Stimulated activated CD8-positive, alpha-beta memory T cell treated with anti-CD3 and anti-CD28 coated beads, Interleukin-2, amount 100 ng/mL, for 48 hours (primary cell): ENCODE measurements at places on chromosomes 1 and 21.

DNA sequence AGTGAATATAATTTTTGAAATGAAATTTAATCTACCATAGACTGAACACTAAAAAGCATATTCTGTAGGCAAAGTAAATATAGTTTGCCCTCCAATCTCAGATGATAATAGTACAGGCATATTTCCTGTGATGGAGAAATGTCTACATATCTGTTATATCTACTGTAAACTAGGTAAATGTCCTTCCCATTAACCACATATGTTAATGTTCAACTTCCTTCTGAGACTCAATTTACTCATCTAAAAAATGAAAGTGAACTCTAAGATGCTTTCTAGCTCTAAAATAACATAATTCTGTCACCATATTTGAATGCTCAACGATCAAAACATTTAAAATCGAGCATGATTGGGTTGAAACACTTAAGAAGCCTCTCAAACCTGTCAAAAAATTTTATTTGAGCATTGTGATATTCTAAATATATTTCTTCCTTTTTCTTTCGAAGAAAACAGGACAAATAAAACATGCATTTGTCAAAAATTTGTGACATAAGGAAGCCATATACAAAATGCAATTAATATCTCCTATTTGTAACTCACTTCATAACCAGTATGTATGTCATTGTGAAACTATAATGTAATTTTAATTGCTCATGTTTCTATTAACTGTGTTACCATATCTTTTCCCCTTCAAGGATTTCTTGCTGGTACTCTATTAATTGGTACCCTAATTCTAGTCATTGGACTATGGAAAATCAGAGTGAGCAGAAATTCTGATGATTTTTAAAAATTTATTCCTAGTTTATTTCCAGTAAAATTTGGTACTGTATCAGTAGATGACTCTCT lies 34.2 kb downstream of the CD55 start:
- no peak for DNase-seq

- DNase-seq = no peak
Measured at GRCh38 chr1:61568460-61569302, 156.3 kb downstream of the TM2D1 start.

- no peak for DNase-seq
Measured at GRCh38 chr1:64616039-64616438, 128.8 kb upstream of the RAVER2 start.

GRCh38 chr1:20166051-20166450 lies 19.8 kb upstream of the UBXN10 start:
- no peak for DNase-seq

DNA sequence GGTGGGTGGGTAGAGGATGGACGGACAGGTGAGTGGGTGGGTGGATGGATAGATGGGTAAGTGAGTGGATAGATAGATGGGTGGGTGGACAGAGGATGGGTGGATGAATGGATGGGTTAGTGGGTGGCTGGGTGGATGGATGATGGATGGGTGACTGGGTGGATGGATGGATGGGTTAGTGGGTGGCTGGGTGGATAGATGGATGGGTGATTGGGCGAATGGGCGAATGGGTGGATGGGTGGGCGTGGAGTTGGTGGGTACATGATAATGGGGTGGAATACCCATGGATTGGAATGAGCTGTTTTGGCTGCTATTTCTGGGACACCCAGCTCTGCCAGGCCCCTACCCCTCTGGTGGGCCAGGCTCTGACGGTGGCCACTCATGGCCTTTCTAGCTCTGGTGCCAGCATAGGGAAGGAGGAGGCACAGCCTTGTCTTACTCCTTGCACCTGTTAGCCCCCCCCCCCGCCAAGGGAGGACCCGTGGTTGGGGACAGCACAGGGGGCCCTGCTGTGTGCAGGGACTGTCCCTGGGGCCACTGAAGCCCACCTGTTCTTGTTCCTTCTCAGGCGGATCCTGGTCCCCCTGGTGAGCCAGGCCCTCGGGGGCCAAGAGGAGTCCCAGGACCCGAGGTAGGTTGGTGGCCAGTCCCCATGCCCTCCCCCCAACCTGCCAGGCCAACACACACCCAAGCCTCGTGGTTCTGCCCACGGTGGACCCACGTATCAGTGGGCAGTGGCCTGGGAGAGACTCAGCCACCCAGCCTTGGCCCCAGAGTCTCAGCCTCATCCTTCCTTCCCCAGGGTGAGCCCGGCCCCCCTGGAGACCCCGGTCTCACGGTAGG lies 26.4 kb downstream of the COL6A2 start:
- DNase-seq = no peak

DNA sequence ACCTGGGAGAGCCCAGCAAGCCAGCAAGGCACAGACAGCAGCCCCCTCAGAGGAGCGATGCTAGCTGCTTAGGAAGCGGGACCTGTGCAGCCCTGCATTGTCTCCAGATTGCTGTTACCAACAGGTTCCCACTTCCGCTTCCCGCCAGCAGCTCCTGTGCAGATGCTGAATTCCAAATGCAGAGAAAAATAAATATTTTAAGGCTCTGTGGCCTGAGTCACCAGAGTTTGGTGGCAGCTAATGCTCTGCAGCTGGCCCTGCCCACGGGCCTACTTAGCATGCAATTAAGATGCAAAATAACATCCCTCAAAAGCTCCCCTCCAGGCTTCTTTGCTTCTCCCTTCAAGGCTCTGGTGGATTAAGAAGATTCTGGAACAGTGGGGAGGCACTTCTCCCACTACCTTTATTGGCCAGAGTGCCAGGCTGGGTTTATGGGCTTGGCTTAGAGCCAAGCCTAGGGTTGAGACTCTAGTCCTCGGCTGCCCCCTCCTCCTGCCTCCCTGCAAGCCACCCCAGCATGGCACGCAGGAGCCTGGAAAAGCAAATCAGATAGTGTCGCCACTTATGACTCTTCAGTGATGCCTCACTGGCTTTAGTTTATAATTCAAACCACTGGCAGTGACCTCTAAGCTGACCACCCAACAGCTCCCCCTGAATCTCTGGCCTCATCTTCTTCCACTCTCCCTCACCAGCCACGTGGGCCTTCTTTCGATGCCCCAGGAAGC lies 207.1 kb upstream of the ZC3H12A start:
- no peak for DNase-seq

DNA sequence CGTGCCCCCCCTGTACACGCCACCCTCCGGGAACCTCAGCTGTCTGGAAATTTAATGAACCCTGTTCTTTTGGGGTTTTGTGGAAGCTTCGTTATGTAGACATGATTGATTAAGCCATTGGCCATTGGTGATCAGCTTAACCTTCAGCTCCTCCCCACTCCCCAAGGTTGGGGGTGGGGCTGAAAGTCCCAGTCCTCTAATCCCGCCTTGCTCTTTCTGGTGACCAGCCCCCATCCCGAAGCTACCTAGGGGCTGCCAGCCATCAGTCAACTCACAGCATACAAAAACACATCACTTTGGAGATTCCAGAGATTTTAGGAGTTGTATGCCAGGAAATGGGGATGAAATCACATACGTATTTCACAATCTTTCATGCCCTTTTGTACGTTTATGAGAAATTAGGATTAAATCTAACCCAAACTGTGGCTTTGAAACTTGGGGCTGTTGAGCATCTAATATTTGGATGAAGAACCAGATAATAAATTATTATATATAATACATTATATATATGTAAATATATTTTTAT lies 52.3 kb downstream of the BACE2 start:
- no peak for DNase-seq

DNA sequence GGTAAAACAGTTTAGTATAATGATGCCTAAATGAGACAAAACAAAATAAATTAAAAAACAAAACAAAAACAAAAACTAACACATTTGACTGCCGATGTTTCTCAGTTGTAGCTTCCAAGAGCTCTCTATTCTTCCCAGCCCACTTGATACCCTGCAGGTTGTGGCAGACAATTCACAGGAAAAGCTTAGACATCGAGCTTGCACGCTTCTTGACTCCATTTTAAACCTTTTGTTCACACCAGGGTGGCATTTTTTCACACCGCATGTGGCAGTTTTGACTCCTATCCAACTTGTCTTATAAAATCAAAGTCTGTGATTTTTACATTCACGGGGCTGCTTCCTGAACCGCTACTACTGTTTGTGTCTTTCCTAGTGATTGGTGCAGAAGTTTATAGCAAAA lies 575.9 kb downstream of the USP25 start:
- DNase-seq = no peak

- DNase-seq = no peak
Measured at GRCh38 chr1:154831462-154831861, 38.6 kb downstream of the KCNN3 start.

- DNase-seq = no peak
Measured at GRCh38 chr1:47793563-47793962, 203.6 kb downstream of the TRABD2B start.

- no peak for DNase-seq
Measured at GRCh38 chr1:193060938-193061337, 1.5 kb downstream of the RO60 start.

DNA sequence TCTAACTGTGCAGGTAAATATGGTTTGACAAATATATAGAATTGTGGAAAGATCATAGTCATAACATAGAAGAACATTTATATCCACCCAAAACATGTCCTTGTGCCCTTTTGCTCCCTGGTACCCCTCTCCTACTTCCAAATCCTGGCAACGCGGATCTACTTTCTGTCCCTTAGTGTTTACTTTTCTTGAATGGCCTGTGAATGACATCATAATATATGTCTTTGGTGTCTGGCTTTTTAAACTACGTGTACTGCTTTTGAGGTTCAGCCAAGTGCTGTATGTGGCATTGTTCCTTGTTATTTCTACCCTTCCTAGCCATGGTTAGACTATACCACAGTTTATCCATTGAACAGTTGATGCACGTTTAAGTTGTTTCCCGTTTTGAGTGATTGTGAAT lies 155.6 kb downstream of the SDCCAG8 start:
- no peak for DNase-seq
